ENCODE measurements at places on chromosomes 13 and 19. TPM values are rescaled to one million over a fixed set of nuclear protein-coding genes. Genes with fewer than 3 reads are reported as not detected.
A peak's percentile ranks its signal among the peaks of the same experiment; 100 is the strongest.

The ZNF626 gene
- total RNA-seq = 1.3 TPM

The ZNF534 gene
- not detected for total RNA-seq

DNA sequence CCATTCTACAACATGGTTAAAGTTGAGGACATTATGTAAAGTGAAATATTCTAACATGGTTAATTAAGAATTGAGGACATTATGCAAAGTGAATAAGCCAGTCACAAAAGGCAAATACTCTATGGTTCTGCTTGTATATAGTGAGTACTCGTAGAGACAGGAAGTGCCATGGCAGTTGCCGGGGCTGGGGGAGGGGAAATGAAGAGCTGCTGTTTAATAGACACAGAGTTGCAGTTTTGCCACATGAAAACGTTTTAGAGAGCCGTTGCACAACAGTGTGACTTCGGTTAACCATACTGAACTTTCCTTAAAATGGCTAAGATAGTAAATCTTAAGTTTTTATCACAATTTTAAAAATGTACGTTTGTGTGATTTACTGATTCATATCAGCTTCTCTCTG is 176.9 kb downstream of the SHISA2 start:
- peak; percentile 56 for DNase-seq

DNA sequence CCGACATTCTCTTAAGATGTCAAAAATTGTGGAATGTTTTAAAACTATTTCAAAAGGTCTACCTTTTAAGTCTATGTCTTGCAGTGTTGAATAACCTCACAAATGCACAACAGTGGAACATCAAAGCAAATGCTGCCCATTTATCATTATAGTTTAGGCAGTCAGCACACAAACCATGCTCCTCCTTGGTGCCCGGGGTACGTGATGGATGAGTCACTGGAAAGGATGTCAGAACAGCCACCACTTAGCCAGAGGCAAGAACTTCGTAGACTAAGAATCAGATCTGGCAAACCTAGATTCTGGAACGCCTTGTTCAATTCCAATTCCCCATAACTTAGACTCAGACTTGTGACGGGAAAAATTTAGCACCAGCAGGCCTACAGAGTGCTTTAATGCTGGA is 343.6 kb downstream of the FGF9 start:
- DNase-seq = no peak

DNA sequence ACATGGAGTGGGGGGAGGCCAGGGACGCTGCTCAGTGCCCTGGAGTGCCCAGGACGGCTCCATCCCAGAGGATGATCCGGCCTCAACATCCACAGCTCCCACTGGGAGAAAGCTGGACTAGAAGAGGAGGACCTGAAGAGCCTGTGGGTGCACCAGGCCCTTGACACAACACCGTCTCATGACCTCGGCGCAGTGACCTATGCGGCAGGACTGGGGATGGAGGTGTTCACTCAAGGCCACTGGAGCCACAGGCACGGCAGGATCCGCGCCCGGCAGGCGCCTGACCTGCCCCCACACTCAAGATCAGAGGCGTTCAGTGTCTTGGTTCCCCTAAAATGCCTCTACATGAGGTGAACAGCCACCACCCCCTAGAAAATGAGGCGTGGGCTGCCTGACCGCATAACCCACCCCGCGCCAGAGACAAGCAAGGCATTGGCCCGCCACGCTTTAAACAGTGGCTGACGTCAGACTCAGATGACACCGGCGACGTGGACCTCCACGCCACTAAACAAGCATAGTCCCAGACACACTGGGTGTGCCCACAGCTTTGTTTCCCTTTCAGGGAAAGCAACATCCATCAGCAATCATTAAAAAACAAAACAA is 8.0 kb downstream of the SGTA start:
- DNase-seq = no peak
